ENCODE measurements at places on chromosomes 11 and 22.

DNA sequence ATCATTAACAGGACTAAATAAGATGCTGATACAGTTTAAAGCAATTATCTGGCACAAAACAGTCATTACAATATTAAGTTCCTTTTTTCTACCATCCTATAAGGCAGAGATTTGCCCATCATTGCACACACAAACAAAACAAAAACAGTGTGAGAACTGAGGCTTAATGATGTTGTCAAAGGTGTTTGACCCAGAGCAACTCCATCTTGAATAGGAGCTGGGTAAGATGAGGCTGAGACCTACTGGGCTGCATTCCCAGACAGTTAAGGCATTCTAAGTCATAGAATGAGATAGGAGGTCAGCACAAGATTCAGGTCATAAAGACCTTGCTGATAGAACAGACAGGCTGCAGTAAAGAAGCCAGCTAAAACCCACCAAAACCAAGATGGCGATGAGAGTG is 33.2 kb downstream of the CTSC start:
- no peak for DNase-seq

DNA sequence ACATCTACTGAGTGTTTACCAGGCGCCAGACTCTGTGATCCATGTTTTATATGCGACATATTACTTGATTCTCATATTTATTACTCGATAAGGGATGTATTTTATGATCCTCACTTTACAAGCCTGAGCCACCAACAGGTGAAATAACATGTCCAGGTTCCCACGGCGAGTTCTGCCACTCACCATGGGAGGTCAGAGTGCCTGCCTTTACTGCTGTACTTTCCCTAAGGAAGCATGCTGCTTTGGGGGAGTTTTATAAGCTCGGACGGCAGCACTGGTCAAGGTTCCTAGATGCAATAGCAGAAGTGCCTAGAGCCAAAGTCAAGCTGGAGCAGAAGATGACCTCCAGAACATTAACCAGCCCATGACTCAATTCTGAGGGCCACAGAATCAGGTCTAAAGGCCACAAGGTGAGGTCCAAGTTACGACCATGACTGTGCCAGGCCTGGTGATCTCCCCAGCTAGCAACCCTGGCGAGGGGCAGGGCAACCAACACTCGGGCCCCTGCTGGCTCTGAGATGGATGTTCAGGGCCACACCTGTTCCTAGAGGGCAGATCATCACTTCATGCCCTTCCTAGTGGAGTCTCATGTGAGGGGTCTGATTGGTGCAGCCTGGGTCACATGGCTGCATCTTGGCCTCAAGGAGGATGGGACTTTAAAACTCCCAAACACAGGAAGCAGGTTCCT is 14.2 kb downstream of the IFT27 start:
- no peak for DNase-seq

DNA sequence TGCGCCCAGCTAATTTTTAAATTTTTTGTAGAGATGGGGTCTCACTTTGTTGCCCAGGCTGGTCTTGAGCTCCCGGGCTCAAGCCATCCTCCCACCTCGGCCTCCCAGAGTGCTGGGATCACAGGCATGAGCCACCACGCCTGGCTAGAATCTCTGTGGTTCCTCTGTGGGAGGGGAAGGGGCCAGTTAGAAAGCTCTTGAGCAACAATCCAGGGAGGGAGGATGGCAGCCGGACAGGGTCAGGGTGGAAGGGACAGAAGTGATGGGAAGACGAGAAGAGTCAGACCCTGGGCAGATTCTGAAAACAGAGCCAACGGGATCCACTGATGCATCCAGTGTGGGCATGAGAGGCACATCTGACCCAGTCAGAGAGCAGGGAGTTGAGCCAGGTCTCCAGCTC is 38.9 kb upstream of the MN1 start:
- DNase-seq: no peak

DNA sequence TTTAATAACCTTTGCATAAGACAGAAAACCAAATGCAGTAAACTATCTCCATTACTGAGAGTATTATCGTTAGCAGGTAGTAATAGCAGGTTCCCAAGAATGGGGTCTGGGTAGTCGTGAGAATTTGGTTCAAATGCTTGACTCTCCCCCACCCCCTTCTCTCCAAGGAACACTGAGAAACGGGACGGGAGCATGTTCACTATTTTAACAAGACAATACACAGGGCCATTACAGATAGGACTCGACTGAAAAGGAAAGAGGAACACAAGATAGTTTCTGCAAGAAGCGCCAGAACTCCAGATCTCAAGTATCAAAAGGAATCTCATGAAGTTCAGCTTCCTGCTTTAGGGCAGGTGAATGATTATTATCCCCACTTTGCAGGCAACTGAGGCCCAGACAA is 27.0 kb downstream of the KMT5B start:
- DNase-seq: no peak

- DNase-seq: no peak
These were observed 31.3 kb downstream of the ARRB1 start for GRCh38 chr11:75320046-75320618.

- no peak for DNase-seq
These were observed 117.2 kb upstream of the NAV2 start for GRCh38 chr11:19595499-19595839.

DNA sequence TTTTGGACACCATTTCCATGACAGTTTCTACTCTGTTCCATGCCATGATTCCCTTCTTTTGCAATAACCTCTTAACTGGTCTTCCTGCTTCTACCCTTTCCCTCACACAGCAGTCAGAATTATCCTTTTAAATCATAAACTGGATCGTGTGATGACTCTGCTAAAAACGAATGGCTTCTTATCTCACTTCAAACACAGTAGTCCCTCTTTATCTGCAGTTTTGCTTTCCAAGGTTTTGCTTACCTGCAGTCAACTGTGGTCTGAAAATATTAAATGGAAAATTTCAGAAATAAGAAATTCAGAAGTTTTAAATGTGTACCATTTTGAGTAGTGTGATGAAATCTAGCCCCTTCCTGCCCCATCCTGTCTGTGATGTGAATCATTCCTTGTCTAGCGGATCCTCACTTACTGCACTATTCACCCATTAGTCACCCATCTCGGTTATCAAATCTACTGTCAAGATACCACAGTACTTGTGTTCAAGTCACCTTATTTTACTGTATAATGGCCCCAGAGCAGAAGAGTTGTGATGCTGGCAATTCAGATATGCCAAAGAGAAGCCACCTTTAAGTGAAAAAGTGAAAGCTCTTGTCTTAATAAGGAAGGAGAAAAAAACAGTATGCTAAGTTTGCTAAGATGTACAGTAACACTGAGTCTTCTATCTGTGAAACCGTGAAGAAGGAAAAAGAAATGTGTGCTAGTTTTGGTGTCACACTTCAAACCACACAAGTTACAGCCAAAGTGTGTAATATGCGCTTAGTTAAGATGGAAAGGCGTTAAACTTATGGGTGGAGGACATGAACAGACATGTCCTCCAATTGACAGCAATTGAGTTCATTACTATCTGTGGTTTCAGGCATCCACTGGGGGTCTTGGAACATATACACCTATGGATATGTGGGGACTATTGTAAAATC is 283.0 kb downstream of the DDX10 start:
- DNase-seq: peak; percentile 11

DNA sequence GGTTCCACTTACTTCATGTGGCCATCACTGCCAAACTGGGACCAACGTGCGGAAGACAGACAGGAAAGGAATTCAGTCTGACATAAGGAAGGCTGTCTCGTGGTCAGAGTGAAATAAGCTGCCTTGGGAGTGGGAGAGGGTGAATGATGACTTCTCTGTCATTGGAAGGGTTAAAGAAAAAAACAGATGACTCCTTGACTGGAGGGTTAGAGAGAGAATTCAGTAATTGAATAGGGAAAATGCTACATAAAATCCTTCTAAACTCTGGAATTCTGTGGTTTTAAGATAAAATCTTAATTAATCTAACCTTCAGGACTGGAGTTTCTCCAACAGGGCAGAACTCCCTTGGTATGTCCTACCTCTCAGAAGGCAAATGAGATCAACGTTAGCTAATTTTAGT is 33.8 kb downstream of the RAB30 start:
- DNase-seq: no peak
